ENCODE measurements at places on chromosomes 4 and X. TPM values are rescaled to one million over a fixed set of nuclear protein-coding genes. Genes with fewer than 3 reads are reported as not detected.

DNA sequence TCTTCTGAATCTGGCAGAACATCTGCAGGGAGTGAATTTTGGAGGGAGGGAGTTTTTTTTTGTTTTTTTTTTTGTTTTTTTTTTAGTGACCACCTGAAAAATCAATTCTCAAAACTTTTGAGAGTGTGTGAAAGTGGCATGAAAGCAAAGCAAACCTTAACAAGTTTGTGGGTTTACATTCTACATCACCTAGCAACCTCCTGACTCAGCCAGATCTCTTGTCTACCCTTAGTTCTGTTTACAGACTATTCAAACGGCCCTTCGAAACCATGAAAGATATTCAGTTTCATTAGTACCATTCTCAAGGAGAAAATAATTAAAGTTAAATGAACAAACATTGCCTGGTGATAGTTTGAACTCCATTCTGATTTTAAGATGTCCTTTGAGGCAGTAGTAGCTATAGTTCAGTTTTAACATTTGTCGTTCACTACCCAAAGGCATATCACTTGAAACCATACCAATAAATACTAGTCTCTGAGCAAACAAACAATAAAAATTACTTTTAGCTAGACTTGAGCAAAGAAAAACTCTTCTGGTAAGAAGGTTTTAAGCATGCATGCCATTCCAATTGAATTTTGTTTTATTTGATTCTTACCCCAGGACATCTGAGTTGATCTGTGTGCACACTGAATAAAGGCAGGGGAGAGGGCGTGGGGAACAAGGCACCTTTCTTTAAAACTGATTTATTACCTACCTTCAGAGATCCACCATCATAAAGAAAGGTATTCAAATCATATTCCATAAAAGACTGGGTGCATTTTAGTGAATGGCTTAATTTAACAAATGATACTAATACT lies 137.7 kb downstream of the ARX start:
- ATAC-seq, result no peak

SPANXA2 gene
- not detected for total RNA-seq

GPC4 gene
- total RNA-seq, result not detected

GRCh38 chr4:109009909-109010308 lies 247.1 kb upstream of the ETNPPL start:
- no peak for ATAC-seq

GRCh38 chrX:30219372-30219771 lies 4.0 kb downstream of the MAGEB2 start:
- no peak for ATAC-seq

CORIN gene
- total RNA-seq, result 0.26 TPM

DNA sequence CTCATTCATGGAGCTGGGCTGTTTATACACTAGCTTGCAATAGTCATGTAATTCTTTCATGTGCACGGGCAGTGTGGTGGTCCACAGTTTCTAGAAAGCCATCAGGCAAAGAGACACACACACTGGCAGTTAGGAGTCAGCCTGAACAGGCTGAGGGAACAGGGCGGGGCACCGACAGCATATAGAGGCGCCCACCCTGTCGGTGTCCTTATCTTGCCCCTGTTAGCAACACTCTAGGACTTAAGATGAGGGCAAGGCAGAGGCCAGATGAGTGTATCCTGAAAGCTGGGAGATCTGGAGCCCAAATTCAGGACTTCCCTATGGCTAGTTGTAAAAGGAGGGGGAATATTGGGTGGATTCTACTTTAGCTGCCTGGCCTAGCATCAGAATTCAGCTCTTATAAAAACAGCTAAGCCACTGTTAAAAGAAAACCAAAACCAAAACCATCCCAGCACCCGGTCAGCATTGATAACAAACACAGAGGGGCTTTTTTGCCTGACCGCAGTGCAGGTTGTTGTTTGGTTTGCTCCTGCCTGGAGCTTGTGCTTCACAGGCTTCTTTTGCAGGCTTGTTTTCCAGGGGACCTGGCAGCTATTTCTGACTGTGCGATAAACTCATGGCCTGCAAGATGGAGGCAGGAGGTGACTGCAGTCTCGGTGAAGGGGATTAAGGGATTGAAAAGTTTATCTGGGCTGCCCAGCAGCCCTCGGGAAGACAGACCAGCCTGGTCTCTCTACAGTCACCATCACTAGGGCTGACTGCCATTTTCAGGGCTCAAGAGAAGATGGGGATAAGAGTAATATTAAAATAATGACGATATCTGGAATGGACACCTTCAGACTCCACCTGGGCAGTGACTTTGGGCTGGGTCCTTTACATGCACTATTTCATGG lies 638.9 kb downstream of the MID1IP1 start:
- ATAC-seq, result peak; percentile 42

GRCh38 chr4:41141900-41142299 lies 72.4 kb downstream of the APBB2 start:
- ATAC-seq, result no peak

TIGD4 gene
- 0.21 TPM for total RNA-seq

- no peak for ATAC-seq
Observed at GRCh38 chrX:134760650-134761049, 102.4 kb upstream of the PLAC1 start.

DNA sequence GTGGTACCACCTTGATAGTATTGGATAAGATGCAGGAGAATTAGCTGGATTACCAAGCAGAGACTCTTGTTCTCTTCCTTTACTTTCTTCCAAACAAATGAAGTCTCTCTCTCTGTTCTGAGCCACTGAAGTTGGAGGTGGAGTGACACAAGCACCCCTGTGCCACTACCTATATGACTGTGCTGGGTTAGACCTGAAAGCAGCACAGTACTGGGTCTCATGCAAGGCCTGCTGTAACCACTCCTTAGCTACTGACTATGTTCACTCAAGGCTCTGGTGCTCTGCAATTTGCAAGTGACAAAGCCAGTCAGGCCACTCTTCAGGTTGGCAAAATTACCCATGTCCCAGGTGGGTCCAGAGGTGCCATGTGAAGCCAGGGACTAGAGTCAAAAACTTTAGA lies 389.6 kb upstream of the MAOA start:
- peak; percentile 21 for ATAC-seq

RAB39B gene
- 10.2 TPM for total RNA-seq

SLC10A3 gene
- total RNA-seq, result 24.8 TPM

DNA sequence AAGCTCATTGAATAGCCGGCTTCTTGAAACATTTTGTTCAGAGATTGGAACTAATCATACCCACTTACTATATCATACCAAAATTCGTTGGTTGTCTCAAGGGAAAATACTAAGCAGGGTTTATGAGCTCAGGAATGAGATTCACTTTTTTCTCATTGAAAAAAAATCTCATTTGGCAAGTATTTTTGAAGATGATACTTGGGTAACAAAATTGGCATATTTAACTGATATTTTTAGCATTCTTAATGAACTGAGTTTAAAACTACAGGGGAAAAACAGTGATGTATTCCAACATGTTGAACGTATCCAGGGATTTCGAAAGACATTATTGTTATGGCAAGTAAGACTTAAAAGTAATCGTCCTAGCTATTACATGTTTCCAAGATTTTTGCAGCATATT lies 6.4 kb downstream of the FAM200B start:
- no peak for ATAC-seq

PGM2 gene
- 67.0 TPM for total RNA-seq

DNA sequence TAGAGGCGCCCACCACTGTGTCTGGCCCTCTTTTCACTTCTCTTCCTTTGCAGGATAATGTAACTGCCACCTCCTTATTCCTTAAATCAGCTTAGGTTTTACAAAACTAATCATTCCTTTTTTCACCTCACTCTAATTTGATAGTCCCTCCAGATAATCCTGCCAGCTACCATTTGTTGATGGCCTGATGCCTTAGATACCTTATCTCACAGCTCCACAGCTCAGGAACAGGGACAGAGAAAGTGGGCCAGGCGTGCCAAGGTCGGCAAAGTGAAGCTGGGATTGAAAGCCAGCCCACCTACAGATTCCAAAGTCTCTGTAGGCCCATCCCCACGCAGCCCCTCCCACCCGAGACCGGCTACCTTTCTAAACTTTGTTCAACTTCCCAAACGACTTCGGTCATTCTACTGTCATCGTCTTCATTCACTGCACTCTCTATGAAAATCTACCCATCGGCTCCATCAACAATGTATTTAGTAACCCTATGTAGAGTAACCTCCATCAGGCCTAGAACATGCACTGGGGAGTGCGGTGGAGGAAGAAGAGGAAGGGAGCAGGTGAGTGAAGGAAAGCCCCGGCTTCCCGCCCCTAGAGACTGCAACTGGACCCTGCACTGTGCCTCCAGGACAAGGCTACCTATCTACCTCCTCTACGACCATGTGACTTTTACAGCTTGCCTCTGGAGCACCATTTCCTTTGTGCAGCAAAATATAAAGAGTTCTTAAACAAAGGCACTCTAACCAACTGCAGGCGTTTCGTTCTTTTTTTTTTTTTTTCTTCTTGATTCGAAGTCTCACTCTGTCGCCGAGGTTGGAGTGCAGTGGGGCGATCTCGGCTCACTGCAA lies 1.5 kb downstream of the CASP6 start:
- ATAC-seq, result no peak

- no peak for ATAC-seq
Observed at GRCh38 chr4:7824218-7824617, 115.4 kb downstream of the AFAP1 start.

DNA sequence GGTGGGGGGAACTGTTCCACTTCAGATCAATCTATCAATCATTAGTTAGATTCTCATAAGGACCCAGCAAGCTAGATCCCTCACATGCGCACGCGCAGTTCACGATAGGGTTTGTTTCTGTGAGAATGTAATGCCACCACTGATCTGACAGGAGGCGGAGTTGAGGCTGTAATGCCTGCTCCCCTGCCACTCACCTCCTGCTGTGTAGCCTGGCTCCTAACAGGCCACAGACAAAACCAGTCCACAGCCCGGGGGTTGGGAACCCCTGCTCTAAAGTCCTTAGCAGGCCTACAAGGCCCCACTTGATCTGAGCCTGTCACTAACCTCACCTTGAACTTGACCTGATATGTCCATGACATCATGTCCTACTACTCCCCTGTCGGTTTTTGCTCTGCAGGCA lies 30.3 kb downstream of the ARL9 start:
- no peak for ATAC-seq

EREG gene
- total RNA-seq, result not detected

DNA sequence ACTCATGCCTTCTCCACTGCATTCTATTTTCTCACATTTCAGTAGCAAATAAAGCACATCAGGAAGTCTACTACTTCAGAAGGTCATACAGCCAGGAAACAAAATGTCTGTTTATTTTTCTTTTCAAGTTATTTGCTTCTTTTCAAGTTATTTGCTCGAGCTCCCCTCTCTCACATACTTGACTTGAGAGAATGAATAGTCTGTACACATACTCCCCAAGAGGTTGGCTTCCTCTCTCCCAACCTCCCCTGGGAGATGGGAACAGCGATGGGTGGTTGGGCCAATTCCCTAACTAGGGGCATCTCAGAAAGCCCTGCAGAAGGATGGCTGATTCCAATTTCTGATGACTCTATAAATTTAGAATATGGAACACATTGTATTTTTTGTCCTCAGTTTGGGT lies 64.7 kb upstream of the PTPN13 start:
- no peak for ATAC-seq

SH2D1A gene
- total RNA-seq, result 60.9 TPM

- ATAC-seq, result no peak
Observed at GRCh38 chrX:130831347-130831722, 71.7 kb downstream of the ENOX2 start.

DNA sequence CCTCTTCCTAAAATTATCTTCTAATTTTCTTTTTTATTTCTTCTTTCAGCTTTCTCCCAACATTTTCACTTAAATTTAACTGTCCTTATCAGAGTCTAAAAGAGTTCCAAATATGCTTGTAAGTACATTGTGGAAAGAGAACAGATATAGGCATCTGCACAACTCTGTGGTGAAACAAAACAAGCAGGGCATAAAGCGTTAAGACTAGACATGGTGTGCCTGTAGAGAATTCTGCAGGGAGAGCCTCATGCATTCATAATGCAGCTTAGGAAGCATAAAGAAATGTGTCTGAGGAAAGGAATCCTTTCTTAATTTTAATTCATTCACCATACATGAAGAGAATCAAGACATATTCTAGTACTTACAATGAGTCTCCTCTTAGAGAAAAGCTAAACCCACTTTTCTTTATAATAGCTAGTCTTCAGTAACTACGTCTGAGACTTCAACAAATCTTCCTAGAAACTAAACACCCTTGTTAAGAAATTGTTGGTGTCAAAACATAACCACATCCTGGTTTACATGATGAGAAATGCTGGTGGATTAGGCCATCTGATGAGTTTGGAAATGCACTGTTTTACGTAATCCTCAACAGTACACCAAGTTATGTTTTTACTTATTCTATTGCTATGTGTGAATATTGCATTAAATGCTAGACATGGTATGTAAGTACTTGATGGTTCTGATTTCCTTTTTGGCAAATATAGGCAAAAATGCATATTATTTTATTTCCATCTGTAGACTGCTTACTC lies 307.8 kb upstream of the GIMD1 start:
- no peak for ATAC-seq

- ATAC-seq, result no peak
Observed at GRCh38 chr4:41992967-41993857, 2.9 kb downstream of the SLC30A9 start.

- ATAC-seq, result no peak
Observed at GRCh38 chrX:10579112-10580011, 41.0 kb downstream of the MID1 start.

DNA sequence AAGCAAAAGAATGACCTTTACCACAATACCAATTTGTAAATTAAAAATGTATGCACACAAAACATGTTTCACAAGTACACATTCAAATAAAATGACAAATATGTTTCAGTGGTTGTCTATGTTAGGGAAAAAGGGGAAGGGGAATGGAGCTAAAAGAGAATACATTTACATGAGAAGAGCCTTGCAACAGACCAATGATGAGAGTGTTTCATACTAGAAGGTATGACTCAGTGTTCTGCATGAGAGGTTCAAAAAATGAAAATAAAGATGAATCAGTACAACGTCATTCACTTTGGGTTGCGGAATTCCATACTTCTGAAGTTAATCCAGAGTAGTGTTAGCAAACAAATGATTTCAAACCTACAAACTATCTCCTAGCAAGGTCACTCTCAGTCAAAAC lies 51.7 kb downstream of the RPGR start:
- peak; percentile 48 for ATAC-seq

- no peak for ATAC-seq
Observed at GRCh38 chrX:111811831-111812230, 64.2 kb upstream of the TRPC5OS start.

DNA sequence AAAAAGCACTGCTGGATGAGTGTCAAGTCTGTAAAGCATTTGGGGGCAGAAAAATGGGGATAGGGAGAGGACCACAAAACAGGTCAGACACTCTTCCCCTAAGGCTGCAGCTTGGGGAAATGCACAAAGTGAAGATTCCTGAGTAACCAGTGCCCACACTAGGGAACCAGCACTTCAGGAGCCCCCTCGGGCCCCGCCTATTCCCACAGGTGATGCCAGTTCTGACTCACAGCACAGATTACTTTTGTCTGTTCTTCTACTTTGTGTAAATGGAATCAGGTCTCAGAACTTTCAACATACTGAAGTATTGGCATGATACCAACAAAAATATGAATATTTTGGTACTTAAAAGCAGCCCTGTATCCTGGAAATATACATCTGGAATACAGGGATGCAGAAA lies 112.5 kb downstream of the ADRA2C start:
- ATAC-seq, result no peak

DNA sequence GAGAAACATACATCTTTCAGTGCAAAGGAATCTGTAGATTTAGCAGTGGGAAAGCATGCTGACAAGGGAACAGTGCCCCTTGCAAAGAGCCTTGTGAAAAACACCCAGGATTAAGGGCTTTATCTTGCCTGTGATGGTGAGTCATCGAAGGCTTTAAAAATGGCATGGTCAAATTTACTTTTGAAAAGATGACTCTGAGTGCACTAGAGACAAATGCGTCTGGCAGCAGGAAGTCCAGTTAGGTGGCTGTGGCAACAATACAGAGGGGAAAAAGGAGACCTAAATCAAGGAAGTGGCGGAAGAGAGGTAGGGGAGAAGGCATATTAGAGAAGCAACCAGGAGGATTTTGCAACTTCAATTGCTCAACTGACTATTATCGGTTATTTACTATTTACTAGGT lies 472.6 kb upstream of the CPEB2 start:
- ATAC-seq, result no peak
